IPS DF 6.9 (cell line): ENCODE measurements at places on chromosomes 16 and 17.

GRCh38 chr16:77299395-77299794 lies 100.2 kb downstream of the SYCE1L start:
- no peak for DNase-seq

DNA sequence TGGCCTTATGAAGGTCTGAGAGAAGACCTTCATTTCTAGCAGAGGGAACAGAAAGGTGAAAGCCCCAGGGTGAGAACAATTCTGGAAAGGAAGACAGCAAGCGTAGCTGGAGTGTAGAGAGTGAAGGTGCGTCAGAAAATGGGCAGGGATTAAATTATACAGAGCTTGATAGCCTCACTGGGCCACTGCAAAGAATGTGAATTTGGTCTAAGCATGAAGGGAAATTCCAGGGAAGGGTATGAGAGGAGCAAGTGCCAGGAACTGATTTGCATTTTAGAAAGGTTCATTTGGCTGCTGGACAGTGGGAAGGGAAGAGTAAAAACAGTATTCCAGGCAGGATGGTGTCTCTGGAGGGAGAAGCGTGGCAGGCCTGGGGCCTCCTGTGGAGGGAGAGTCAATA lies 274.1 kb upstream of the ASIC2 start:
- DNase-seq, result no peak

DNA sequence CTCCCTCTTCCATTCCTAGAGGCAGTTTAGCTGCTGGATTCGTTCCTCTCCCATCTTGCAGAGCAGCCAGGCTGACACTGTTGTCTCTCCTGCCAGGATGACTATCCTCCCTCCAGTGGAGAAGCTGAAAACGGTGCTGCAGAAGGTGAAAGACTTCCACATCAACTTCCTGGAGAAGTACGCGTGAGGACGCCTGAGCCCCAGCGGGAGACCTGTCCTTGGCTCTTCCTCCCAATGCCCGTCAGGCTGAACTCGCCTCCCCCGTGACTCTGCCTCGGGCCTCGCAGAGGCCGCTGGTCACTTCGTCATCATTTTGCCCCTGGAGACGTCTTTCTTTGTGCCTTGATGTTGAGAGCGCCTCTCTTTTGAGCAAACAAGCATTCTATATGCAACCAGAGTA lies 44.6 kb downstream of the GPT2 start:
- DNase-seq, result no peak

- no peak for DNase-seq
These were observed 15.3 kb downstream of the ITGAM start for GRCh38 chr16:31274831-31275816.

GRCh38 chr16:76577003-76577402 lies 299.8 kb downstream of the CNTNAP4 start:
- no peak for DNase-seq

- DNase-seq, result no peak
These were observed 88.5 kb downstream of the HELZ start for GRCh38 chr17:67156269-67157199.

DNA sequence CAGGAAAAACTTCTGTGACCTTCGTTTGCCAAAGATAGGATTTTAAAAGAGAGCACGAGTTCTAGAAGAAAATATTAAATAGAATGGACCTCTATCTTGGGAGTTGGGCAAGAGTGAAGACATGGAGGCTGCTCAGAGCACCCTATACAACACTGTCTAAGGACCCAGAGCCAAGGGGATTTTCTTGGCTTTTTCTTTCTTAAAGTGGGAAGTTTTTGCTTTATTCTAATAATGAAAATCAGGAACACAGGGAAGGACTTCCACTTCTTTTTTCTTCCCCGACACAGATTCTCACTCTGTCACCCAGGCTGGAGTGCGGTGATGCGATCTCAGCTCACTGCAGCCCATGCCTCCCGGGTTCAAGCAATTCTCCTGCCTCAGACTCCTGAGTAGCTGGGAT lies 94.1 kb downstream of the ZNF778 start:
- DNase-seq, result no peak

DNA sequence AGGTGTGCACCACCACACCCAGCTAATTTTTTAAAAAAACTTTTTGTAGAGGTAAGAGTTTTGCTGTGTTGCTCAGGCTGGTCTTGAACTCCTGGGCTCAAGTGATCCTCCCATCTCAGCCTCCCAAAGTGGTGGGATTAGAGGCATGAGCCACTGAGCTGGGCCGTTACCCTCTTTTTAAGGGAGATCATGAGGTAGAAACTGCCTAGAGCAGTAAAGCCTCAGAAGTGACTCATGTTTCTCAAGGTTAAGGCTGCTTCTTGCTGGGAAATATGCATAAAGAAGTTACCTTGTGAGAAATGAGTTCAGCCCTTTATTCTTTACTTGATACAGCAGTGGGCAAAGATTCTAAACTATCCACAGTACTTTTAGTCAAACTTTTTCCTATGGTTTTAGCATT lies 38.2 kb downstream of the GRB2 start:
- DNase-seq, result no peak

- DNase-seq, result no peak
These were observed 47.1 kb downstream of the TMEM114 start for GRCh38 chr16:8543258-8543657.

- DNase-seq, result no peak
These were observed 5.6 kb downstream of the RCVRN start for GRCh38 chr17:9899280-9900043.

DNA sequence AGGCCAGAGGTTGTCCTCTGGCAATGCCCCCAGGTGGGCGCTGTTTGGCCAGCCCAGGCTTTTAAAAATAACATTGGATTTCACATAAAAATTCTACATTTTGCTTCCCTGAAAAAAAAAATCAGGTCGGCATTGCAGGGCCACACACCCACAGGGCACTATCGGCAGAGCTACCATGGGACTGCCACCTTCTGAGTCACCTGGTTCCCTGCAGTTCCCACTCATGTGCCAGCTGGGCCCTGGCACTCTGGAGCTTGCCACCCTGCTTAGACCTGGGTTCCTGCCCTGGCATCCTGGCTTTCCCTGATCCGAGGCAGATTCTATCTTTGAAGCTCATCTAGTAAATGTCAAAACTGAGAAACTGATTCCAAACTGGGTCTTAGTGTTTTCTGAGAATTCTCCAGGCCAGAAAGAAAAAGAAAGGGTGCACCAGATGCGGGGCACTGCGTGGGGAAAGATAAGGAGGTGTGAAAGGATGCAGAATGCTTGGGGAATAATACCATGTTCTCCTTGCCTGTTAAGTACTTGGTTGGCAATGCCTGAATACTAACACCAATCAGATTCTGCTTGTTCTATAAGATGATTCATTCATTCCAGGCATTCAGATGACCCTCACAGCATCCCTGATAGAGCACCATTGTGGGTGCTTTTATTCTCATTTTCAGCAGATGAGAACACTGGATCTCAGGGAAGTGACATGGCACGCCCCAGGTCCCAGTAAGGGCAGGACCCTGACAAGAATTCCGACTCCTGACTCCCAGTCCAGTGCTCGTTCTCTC lies 51.8 kb downstream of the RAI1 start:
- DNase-seq, result no peak

- DNase-seq, result peak; percentile 43
These were observed 88.6 kb downstream of the USP31 start for GRCh38 chr16:23060458-23061320.
